ENCODE measurements at places on chromosomes 1 and 21.

- no peak for DNase-seq
Measured at GRCh38 chr1:232620356-232620969, 9.5 kb downstream of the SIPA1L2 start.

- peak; percentile 60 for DNase-seq
Measured at GRCh38 chr1:9203511-9203982, 31.0 kb upstream of the H6PD start.

DNA sequence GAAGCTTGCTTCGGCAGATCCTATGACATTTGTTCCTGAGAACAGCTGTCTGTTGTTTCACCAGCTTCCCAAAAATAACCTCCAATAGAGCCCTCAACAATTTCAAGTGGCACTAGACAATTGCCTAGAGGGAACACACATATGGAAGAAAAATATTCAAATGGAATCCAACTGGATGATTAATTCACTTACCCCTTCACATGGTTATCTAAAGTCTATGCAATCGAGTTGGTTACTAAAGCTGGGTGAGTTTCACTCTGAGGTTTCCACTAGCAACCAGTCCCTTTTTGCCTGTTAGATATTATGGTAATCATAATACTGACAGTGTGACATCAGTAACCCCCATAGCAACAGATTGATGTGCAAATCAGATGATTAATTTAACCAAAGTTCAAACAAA, at the start of gene LEMD1:
Gene LEMD1, minus strand, starts transcription at position 259 of the 400 bp plus-strand sequence. CDS start 1,520 bp downstream, outside the sequence.
- no peak for DNase-seq

- no peak for DNase-seq
Measured at GRCh38 chr21:44399151-44399954, 45.9 kb downstream of the TRPM2 start.

- no peak for DNase-seq
Measured at GRCh38 chr21:38129711-38130110, 127.1 kb upstream of the KCNJ15 start.

- DNase-seq, result no peak
Measured at GRCh38 chr1:9438431-9439073, 100.7 kb upstream of the SLC25A33 start.

- no peak for DNase-seq
Measured at GRCh38 chr1:59569198-59569597, 245.6 kb upstream of the HOOK1 start.

- DNase-seq, result no peak
Measured at GRCh38 chr1:150775276-150775675, 9.7 kb upstream of the CTSS start.

GRCh38 chr1:168555508-168556046, 11.8 kb upstream of the XCL2 start:
- DNase-seq, result no peak

DNA sequence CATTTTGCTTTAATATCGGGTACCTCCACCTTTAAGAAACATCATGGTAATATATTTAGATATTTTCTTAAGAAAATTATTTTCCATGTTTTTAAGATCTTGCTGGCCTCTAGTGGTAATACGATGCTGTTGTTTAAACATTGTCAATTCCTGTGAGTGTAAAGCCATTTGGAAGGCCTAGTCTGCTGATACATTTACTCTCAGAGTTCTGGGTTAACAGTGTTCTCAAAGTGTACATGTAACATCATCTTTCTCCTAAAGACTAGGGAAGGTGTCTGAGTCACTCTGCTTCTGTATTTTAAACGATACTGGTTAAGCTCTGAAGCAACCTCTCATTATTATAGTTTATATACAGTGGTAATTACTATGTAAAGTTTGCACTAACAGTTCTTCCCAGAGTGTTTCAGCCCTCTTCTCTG, 189.1 kb downstream of the RASAL2 start:
- no peak for DNase-seq

DNA sequence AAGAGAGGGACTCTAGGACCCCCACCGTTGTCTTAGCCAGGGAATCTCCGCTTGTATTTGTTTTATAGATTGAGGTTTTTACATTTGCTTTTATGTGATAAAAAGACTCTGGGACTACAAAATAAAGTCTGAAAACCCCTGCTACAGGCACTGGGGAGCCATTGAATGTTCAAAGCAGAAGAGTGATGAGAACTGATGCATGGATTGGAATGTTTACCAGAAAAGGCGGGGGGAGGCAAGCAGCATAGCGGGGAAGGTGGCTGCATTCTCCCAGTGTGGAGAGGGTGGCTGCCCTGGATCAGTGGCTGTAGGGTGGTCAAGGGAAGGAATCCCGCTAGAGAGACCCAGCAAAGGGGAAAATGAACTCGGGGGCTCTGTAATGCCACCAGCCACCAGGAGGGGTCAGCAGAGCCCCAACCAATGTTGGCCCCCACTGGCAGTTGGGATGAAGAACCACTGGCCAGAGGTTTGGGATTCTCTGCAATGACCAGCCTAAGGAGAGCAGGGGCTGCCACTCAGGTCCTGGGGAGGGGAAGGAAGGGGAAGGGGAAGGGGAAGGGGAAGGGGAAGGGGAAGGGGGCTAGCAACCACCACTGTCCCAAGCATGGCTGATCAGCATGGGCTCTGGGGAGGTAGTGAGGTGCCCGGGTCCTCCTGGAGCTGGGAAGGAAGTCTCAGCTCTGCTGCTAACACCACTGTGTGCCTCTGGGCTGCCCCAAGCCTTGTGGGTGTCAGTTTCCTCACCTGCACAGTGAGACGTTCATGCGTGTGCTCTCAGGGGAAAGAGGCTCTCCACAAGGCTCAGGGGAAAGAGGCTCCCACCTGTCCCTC, 19.2 kb upstream of the PEF1 start:
- DNase-seq, result peak; percentile 18

GRCh38 chr1:151145304-151146071, 943 bp downstream of the SEMA6C start:
- no peak for DNase-seq

DNA sequence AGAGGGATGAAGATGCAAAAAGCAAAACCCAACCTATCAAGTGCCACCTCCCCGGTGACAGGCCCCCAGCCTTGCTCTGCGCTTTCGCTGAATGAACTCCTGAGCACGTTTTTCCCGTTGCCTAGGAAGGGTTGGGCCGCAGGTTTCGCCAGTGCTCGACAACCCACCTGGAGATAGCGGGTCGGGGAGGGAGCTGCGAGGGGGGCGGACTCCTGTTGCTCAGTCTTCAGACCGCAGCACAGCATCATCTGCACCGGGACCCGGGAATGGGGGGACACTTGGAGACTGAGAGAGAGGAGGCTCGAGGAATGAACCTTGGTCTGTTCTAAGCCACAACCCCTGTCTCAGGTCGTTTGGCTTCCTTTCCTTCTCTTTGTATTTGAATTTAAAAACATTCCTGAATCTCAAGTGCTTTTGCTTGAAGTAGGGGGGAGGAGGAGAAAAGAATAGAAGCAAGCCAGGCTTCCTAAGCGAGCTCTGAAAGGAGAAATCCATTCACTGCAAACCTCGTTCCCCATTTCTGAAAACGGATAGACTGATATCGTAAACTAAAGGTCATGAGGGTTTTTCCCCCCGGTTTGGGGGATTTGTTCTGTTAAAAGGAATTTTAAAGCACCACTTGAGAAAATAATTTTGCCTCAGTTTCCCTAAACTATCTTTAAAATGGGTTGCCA, 1.2 kb downstream of the AK5 start:
- DNase-seq, result no peak

GRCh38 chr1:113940365-113941244, 11.5 kb downstream of the HIPK1 start:
- DNase-seq, result peak; percentile 39

DNA sequence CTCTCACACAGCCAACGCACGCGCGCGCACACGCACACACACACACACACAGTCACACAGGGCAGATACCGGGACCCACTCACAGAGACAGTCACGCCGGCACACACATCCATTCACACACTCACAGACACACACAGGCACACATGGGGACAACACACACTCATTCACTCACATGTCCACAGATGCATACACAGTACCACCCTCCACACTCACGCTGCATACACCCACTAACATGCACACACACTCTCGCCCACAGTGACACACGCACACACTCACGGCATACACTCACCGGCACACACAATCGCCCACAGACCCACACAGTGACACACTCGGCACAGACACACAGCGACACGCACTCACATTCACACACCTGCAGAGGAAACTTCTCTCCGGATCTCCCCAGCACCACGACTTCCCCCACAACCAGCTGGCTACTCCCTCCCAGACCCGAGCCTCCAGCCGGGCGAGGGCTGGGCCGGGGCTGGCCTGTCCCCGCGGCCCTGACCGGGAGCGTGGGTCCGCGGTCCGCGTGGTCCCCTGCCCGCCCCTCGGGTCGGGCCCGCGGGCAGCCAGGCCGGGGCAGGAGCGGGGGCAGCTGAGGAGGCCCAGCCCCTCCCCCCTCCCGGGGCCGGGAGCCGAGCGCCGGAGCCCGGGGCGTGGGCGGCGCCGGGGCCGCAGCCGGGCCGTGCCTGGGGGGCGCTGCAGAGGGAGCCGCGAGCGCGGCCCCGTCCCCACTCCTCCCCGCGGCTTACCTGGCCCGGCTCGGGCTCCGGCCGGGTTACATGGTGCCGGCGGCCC, 552 bp downstream of the DLGAP3 start:
- DNase-seq, result no peak

DNA sequence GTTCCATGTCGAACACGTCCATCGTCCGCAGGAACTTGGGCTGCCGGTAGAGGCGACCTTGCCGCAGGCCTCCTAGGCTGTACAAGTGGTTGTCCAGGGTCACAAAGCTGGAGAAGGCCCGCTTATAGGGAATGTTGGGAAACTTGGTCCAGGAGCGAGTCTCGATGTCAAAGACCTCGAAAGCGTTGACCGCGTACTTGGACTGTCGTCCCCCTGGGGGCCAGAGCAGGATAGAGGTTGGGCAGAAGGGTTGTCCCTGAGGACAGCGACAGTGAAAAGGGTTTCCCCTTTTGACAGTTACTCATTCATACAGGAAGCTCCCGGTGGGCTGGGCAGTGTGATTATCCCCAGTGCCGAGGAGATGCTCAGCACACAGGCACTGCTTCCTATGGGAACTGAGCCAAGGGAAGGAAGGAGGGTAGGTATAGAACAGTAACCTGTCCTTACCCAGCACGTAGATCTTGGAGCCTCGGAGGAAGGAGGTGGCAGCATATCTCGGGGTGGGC, 17.5 kb downstream of the KLHDC8A start:
- no peak for DNase-seq

- no peak for DNase-seq
Measured at GRCh38 chr21:25660233-25660632, 21.2 kb downstream of the JAM2 start.

DNA sequence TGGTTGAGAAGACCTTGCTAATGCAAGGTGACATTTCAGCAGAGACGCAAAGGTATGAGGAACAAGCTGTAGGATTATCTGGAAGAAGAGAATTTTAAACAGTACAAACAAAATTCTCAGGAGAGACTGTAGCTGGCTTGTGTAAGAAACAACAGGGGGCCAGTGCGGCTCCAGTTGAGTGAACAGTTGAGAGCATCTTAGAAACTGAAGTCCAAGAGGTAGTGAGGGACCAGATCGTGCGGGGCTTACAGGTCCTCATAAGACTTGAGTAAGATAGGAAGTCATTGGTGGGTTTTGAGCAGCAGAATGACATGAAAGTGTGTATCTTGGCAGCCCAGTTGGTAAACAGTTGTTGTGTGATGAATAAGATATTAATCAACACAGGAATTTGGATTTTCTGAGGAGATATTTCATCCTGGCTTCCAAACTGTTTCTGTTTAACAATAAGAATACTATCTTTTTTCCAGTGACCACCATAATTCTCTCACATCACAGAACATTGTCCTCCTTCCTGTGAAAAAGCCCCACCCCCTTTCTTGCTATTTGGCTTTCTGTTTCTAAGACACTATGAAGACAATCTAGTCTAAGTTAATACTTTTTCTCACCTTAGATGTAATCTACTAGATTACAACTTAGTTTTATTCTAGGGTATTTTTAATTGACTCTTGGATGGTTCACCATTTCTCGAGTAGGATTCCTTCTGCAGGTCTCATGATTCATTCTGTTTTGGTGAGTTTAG, 62.4 kb downstream of the SASS6 start:
- DNase-seq, result no peak

DNA sequence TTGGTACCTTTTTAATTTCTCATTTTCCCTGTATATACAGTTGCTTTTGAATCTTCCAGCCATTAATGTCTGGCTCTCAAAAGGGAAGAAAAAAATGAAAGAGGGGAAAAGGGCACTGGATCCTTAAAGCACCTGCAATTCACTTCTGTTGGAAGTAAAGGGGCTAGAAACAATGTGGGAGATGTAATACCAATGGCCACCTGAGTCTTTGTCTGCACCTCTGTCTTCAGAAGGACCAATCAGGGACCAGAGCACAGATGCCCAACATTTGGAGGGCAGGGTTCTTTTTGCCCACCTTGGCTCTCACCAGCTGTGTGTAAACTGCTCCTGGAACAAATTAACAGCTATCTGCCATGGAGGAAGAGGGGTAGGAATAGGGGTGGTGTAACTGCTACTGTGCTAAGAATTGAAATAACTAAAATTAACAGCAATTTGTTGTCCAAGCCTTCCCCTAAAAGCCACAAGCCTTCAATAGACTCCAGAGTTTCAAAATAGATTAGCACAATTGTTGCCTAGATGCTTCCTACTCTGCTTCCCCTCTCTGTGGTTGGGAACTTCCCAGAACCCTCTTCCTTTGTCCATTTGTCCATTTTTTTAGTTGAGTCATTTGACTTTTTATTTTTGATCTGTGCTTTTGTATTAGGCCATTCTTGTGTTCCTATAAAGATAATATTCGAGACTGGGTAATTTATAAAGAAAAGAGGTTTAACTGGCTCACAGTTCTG, 11.5 kb upstream of the LRRC8B start:
- DNase-seq, result no peak

DNA sequence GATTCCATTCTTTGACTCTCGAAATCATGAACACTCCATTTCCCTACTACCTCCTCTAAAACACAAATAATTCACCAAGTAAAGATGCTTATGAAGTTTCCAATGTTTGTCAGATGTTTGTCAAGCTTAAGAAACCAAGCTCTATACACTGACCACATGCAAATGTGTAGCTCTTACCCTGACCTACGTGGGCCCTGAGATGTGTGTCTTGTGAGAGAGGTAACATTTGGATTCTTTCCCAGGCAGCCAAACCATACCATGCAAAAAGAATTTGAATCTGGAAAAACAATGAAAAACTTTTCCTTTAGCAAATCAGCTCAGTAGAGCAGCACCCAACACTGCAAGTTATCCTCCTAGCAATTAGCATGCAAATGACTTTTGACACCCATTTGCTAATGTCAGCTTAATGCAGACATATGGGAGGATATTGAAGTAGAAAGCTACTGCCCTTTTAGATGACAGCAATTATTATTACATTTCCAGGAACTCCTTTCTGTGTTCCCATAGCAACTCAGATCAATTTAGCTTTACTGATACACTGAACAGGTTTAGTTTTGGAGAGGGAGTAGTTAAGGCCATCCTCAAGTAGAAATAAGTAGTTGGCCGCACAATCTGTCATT, 83.2 kb upstream of the RGS4 start:
- no peak for DNase-seq

DNA sequence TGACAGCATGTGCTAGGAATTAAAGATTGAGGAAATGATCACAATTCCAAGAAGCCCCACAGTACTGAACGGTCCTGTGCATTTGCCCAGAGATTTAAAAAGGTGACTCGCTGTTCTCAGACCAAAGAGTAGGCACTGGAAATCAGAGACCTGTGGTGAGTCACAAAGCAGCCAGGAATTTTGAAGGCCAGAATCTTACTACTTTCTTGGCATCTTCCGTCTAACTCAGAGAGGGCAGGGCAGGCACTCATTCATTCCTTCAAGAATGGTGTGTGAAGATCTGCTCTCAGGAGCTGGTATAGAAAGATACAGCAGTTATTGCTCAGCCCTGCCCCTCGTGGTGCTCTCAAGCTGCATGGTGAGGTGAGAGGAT, 57.9 kb downstream of the BRINP2 start:
- no peak for DNase-seq

GRCh38 chr21:29233256-29233546, 65.5 kb upstream of the BACH1 start:
- no peak for DNase-seq
